Activated CD4-positive, alpha-beta T cell treated with anti-CD3 and anti-CD28 coated beads for 24 hours (primary cell): ENCODE measurements at places on chromosomes 3 and 15.

GRCh38 chr15:31758126-31758525 lies 272.2 kb upstream of the CHRNA7 start:
- no peak for DNase-seq

- no peak for DNase-seq
These were observed 18.3 kb upstream of the IGF2BP2 start for GRCh38 chr3:185843126-185843525.

- no peak for DNase-seq
These were observed 51.9 kb downstream of the SERPINI1 start for GRCh38 chr3:167787440-167787839.

- peak; percentile 23 for DNase-seq
These were observed 18.6 kb upstream of the TICRR start for GRCh38 chr15:89556413-89557262.

GRCh38 chr3:72312339-72312738 lies 527.4 kb upstream of the PROK2 start:
- DNase-seq: no peak

DNA sequence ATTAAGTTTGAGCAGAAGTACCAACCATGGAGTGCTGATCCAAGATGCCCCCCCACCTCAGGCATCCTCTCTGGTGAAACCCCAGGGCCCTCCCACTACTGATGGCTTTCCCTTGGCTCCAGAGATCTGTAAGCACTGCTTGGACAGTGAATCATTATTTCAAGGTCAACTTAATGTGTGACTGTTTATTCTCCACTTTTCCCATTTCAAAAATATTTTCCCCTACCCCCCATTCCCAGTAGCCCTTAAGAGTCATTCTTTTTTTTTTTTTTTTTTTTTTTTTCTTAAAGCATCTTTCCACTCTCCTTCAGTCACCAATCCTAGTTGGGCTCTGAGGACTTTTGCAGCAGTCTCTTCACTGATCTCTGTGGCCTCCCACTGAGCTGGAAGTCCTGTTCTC lies 82.6 kb downstream of the PCCB start:
- DNase-seq: no peak

DNA sequence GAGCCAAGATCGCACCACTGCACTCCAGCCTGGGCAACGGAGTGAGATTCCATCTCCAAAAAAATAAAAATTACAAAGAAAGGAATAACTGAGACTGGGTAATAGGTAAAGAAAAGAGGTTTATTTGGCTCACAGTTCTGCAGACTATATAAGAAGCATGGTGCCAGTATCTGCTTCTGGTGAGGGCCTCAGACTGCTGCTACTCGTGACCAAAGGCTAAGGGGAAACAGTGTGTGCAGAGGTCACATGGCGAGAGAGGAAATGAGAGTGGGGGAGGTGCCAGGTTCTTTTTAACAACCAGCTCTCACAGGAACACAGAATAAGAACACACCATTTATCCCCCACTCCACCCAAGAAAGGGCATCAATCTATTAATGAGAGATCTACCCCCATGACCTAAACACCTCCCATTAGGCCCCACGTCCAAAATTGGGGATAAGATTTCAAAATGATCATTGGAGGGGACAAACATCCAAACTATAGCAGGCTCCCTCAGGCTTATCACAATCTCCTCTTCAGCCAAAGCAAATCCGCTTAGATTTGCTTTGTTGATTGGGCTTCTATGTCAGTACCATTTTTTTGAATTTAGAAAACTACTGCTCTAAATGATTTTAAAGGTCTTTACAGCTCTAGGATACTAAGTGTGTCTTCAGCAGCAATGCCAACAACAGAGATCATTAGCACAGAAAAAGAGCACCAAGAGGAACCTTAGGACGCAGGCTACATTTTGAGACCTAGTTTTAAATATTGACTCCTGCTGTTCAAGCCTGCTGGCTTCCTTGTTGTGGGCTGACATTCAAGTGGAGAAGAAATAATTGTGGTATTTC lies 84.2 kb upstream of the TBL1XR1 start:
- DNase-seq: no peak

- DNase-seq: no peak
These were observed 119.3 kb upstream of the CHD2 start for GRCh38 chr15:92780843-92781242.

- peak; percentile 57 for DNase-seq
These were observed 8.0 kb upstream of the CCDC13 start for GRCh38 chr3:42780892-42781700.

DNA sequence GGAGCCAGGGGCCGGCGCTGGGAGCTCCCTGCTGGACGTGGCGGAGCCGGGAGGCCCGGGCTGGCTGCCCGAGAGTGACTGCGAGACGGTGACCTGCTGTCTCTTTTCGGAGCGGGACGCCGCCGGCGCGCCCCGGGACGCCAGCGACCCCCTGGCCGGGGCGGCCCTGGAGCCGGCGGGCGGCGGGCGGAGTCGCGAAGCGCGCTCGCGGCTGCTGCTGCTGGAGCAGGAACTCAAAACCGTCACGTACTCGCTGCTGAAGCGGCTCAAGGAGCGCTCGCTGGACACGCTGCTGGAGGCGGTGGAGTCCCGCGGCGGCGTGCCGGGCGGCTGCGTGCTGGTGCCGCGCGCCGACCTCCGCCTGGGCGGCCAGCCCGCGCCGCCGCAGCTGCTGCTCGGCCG lies 1.5 kb downstream of the SMAD6 start:
- DNase-seq: no peak

DNA sequence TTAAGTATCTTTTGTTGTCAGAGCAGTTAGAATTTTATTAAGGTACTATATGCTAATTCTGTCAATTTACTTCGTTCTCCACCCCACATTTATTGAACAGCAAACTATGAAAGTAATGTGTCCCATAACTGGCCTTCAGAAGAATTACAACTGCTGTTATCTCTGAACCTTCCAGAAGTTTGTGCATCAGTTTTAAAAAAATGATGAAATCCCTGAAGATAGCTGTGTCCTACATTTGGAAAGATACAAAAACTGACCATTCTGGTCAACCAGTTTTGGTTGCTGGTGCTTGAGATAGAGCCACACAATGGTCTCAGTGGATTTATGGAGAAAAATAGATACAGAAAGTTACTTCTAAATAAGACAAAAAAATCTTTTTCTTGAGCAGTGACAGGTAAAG lies 5.9 kb downstream of the UBE2Q2 start:
- no peak for DNase-seq

GRCh38 chr15:33405096-33405495 lies 94.3 kb downstream of the RYR3 start:
- DNase-seq: no peak

- DNase-seq: no peak
These were observed 1.5 kb downstream of the CAND2 start for GRCh38 chr3:12797892-12798558.

- no peak for DNase-seq
These were observed 35.4 kb upstream of the KCNMB3 start for GRCh38 chr3:179286331-179286730.

DNA sequence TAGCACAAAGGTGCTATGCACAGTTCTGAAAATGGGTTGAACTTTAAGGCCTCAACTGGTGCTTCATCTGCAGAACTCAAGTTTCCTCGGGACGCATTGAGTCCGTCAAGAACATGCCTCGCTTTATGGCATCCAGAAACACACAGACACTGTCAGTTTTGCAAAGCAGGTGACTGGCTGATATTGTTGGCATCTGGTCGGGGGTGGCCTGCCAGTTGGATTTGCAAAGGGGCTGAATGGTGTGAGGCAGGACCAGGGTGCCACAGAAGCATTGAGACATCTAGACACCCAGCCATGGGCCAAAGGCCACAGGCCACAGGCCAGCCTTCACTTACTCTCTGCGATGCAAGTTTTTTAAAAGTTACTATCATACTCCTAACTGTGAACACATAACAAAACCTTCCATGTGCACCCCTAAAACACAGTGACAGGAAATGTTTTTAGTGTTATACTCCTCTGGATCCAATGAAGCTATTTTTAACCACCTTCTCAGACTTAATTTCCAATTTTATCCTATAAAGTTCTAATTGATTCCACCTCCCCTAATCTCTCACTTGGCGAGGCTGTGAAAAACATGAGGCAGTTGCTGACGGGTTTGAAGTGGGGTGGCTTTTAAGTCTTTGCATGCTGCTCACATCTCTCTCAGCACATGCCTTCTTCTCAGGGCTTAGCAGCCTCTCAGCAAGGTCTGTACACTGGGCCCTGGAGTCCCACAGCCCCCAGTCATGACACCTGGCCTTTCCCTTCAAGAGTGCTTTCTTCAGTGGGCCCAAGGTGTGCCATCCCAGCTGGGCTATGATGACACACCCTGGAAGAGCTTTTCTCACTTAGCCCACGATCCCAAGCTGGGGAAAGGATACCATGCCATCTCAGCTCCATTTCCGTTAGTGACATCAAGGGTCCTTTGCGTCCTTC lies 38.5 kb upstream of the DUSP7 start:
- no peak for DNase-seq

- DNase-seq: no peak
These were observed 113.2 kb downstream of the PPP2R3A start for GRCh38 chr3:136078421-136079364.

DNA sequence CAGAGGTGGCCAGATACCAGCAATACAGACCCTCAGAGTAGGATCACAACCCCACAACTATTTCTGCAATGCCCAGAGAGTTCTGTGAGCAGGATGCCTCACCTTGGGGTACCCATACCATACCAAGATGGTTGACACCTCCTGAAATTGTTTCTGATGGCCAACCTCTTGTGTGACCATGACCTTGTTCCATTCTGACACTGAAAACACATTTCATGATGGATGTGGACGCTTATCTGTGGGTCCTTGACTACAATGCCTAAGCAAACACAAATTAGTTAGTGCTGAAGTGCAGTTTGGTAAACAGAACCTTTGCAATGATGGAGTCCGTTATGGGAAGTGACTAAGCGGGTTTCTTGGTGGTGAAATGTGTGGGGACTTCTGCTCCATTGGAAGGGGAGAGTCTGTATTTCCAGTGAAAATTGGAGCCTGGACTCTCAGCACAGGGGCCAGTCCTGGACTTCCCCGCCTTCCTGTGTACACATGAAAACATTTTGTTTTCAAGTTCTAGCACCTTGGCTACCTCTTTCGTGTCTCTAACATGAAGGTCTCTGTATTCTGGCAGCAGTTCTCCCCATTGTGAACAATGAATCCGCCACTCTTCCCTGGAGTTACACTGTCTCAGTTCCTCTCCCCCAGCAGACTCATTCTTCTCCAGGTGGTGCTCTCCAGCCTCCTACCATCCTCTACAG lies 106.2 kb downstream of the XXYLT1 start:
- no peak for DNase-seq

DNA sequence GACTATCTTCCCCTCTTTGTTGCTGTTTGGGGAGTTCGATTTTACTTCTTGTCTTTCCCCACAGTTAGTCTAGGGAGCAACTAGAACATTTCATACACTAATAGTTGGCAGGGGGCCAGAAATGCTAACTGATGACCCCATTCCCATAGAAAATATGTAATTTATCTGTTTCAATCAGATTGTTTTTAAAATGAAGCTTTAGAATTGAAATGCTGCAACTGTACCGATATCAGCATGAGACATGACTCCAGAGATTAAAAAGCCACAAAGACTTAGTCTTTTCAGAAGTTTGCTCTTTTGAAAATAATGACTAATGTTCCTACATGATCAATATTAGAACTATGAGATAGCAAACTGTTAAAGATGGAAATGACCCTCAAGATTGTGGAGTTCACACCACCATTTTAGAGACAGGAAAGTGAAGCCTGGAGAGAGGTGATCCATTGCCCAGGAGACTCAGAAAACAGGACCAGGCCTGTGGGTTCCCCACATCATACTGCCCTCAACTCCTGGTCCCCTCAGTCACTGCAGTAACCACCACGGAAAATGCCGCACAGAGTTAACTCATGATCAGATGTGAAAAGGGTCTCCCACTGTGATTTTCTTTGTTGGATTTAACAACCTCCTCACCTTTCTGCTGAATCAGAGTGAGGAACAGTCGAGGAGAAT lies 130.3 kb downstream of the CHDH start:
- no peak for DNase-seq
